CD4-positive, alpha-beta memory T cell (primary cell): ENCODE measurements at places on chromosomes 2 and 18. TPM values are rescaled to one million over a fixed set of nuclear protein-coding genes. Genes with fewer than 3 reads are reported as not detected.

Gene TMEM169
- 5.1 TPM for total RNA-seq

Gene CXCR1
- total RNA-seq: not detected

Gene COL4A3
- total RNA-seq: not detected

Gene CYP27A1
- 7.2 TPM for total RNA-seq

Gene CLEC4F
- total RNA-seq: not detected

DNA sequence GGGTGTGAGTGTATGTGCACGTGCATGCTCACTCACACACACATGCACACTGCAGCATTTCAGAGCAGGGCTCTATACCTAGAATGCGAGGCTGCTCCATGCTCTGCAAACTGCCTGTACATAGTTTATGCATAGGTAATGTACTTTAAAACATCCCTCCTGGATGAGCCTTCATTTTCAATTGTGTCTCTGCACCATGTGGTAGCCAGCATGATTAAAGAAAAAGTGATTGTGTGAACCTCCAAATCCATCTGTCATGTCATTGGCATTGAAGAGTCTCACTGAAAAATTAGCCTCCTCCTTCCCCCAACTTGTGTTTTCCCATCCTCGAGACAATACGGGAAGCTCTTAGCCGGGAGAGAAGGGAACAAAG, 120.9 kb upstream of the SPATS2L start:
- no peak for DNase-seq

DNA sequence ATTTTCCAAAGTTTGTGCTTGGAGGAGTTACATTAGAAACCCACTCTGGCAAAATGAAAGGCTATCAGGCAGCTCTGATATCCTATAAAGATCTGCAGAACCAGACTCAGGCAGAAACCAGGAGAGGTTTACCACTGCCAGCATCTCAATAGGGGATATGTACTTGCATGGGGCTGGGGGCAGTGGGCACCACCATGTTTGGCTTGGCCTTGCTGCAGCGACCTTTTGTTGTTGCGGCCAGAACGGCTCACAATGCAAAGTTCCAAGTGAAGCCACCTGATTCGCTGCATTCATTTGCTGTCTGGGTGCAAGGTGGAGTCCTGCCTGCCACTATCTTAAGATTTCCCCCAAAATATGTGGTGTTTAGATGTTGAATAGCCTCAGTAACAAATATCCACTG, 81.3 kb downstream of the COPS8 start:
- no peak for DNase-seq

GRCh38 chr2:140734992-140735391, 1395.8 kb downstream of the LRP1B start:
- no peak for DNase-seq

- DNase-seq: no peak
Measured at GRCh38 chr2:36554531-36554930, 43.4 kb downstream of the FEZ2 start.

DNA sequence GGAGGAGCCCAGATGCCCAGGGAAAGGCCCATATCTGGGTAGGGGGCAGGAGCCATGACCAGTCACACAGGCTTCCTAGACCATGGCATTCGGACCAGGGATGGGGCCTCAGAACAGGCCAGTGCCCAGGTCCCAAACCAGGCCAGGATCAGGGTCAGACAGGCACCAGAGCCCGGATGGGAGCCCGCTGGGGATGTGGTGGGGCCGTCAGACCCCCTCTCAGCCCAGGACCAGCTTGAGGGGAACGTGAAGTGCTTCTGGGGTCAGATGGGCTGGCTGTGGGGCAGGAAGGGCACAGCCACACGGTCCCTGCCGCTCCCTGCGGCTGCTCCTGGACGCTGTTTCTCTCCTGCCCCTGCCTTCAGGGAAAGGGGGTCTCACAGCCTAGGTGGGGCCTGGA, 39.1 kb downstream of the SNED1 start:
- DNase-seq: no peak

DNA sequence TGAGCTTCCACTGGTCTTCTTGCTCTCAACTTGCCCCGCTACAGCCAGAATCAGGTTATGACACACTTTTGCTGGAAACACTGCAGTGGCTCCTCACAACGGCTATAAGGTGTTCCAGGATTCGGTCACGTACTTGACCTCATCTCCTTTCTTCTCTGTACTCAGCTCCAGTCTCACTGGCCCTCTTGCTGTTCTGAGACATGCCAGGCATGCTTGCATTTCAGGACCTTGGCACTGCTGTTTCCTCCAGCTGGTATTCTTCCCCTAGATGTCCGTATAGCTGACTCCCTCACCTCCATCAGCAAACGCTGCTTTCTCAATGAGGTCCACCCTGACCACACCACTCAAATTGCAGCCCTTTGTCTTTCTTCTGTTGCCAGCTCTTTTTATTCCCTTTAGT, 31.9 kb upstream of the C1GALT1C1L start:
- no peak for DNase-seq

DNA sequence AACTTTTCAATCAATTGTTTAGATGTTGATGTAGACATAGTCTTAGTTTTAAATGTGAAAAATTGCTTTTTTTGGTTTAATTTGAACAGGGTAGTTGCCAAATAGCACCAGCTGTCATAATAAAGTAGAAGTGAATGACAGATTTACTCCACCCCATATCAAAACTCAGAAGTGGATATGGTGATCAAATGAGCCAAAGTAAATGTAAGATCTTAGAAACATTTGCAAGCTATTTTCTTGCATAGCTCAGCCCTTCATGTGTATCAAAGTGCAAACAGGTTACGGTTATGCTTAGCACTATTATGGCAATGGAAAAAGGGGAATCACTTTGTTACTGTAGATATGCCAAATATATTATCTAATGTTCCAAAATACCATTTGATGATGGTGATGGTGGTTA, 540.9 kb upstream of the NRP2 start:
- DNase-seq: no peak
